ENCODE measurements at places on chromosomes 16 and 17. TPM values are rescaled to one million over a fixed set of nuclear protein-coding genes. Genes with fewer than 3 reads are reported as not detected.

- no peak for DNase-seq
These were observed 23.1 kb downstream of the ATP2C2 start for GRCh38 chr16:84391151-84392030.

DNA sequence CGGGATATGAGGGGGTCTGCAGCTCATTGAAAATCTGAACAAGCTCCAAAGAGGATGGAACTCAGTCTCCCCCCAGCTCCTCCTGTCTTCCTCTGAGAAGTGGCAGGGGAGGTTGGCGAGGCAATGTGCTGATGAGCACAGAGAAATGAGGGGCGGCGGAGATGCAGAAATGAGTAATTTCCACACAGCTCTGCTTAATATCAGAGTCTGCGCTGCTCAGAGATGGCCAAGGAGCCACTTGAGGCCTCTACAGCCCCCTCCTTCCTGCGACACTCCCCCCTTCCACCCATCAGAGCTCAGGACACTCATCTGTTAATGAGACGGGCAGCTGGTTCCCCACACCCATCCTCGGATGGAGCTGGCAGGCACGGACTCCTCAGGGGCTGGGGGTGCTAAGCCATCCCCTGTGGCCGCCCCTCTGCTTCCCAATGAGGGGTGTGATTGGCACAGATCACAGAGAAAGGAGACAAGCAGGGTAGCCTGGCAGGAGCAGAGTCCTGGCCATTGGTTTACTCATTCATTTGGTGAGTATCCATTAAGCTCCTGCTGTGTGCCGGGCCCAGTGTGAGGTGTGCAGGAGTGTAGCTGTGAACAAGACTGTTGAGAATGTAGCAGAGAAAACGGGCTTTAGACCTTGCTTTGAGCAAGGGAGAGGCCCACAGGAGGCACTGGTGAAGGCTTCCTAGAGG is 12.7 kb upstream of the CRHR1 start:
- DNase-seq: no peak

GRCh38 chr16:12611006-12611477 is 192.6 kb downstream of the CPPED1 start:
- DNase-seq: no peak

DNA sequence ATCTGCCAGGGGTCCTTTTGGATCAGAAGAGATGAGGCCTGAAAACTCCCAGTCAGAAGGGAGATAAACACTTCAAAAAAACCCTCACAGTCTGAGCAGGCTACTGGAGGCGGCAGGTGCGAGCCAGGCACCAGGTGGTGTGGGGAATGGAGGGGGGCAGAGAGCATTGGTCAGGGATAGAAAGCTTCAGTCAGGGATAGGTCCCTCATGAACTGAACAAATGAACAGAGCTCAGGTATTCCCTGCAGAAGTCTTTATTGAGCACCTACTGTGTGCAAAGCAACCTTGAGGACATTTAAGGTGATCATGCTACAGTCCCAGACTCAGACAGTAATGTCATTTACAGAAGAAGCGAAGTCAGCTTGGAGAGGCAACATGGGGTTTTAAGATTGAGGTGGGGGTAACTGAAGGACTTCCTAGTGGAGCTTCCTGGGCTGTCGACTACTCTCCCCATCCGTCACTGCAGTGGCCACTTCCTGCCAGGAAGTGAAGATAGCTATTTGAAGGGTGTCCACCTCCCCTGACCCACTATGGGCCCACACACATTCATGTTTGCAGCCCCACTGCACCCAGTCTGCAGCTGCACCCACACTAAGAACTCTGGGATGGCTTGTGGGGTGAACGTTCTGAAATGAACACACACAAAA is 3.2 kb downstream of the KIFC3 start:
- no peak for DNase-seq

DNA sequence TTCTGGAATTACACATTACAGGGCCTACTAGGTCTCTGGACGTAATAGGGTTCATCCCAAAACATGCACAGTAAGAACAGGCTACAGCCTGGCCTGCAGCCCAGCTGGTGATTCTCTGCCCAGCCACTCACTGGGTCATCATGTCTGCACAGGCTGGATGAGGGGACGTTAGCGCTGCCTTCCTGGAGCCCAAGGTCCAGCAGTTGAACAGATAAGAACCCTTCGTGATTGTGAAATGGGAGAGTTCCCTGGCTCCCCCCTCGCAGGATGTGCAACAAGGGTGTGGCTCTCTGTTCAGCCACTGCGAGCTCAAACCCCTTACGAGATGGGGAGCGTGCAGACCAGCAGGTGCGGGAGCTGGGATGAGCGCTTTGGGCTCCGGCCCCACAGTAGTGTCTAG is 200.0 kb upstream of the CDH5 start:
- no peak for DNase-seq

GRCh38 chr17:53217311-53217710 is 605.4 kb upstream of the KIF2B start:
- no peak for DNase-seq

DNA sequence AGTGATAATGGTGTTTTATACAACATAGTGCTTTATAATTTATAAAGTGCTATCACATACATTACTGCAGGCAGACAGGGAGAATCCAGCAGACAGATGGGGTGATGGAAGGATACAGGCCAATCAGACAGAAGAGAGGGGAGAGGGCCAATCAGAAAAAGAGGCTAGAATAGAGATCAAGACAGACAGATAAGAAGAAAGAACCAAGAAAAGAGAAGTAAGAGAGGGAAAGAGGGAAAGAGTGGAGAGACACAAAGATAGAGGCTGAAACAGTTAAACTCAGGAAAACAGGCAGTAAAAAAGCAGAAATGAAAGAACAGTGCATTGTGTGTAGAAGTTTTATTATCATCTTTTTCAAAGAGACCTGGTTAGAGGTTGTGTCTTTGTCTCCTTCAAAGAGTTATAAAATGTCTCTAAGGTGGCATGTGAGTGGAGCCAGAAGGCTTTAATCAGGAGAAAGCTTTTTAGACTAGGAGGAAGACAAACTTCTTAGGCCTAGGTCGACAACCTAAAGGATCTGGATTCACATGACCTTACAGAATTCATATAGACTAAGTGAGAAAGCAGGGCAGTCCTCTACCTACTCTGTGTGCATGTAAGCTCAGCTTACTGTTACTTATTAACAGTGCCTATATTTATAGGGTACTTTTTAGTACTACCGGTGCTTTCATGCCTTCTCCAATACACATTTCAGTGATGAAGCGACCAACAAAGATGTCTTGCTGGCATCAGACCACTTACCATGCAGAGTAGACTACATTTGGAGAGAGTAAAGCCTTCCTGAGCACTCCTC is 8.3 kb upstream of the CHD3 start:
- DNase-seq: no peak

DNA sequence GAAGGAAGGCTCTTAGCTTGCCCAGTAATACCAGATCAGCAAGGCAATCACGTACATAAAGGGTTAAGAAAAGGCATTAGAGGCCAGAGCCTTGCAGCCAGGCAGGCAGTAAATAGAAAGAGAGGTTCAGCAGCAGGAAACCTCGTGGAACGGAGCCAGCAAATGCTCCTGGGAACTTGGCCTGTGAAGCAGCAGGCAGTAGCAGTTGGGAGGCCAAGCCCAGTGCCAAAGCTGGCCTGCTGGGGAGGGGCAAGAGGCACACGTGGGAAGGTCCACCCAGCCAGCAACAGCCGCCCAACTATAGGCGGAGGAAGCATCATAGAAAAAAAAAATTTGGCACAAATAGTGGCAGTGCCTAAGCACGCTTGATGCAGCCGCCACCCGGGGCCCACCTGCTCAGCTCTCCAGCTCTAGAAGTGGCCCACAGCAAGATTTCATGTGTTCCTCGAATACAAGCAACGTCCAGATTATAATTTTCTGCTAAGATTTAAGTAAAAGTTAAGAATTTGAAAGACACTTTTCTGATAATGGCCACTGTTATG is 2339.5 kb downstream of the TP53TG3F start:
- DNase-seq: no peak

GRCh38 chr17:21417921-21418320 is 41.8 kb downstream of the KCNJ12 start:
- peak; percentile 31 for DNase-seq

DNA sequence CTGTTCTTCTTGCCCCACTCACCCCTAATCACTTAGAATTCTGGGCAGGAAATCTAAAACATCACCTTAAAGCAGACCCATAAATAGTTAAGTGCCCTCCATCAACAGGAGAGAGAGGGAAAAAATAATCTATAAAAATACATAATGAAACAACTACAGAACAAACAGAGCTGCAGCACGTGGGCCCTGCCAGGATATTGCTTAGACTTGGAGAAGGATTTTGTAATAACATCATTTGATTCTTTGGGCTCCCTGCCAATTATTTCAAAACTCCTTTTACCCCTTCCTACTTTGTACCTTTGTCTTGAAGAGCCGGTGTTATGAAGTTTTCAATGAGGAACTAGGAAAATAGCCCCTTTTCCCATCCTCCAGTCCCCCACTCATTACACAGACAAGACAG is 130.6 kb upstream of the TOX3 start:
- DNase-seq: no peak

- DNase-seq: no peak
These were observed 12.8 kb downstream of the SLC7A6OS start for GRCh38 chr16:68297908-68298307.

DNA sequence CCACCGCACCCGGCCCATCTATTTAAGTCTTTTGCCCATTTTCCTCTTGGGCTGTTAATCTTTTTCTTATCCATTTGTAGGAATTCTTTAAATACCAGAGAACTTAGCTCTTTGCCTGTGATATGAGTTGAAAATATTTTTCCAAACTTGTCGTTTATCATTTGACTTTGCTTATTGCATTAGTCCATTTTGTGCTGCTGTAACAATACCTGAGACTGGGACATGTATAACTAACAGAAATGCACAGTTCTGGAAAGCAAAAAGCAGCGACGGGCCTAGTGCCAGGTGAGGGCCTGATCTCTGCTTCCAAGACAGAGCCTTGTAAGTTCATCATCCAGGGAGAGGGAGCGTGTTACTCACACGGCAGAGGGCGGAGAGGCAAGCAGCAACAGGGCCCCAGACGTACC is 25.6 kb upstream of the BHLHA9 start:
- DNase-seq: no peak

GRCh38 chr17:30952638-30953393 is 18.0 kb upstream of the RNF135 start:
- DNase-seq: no peak

GRCh38 chr16:11843206-11843605 is 8.1 kb downstream of the RSL1D1 start:
- DNase-seq: no peak

DNA sequence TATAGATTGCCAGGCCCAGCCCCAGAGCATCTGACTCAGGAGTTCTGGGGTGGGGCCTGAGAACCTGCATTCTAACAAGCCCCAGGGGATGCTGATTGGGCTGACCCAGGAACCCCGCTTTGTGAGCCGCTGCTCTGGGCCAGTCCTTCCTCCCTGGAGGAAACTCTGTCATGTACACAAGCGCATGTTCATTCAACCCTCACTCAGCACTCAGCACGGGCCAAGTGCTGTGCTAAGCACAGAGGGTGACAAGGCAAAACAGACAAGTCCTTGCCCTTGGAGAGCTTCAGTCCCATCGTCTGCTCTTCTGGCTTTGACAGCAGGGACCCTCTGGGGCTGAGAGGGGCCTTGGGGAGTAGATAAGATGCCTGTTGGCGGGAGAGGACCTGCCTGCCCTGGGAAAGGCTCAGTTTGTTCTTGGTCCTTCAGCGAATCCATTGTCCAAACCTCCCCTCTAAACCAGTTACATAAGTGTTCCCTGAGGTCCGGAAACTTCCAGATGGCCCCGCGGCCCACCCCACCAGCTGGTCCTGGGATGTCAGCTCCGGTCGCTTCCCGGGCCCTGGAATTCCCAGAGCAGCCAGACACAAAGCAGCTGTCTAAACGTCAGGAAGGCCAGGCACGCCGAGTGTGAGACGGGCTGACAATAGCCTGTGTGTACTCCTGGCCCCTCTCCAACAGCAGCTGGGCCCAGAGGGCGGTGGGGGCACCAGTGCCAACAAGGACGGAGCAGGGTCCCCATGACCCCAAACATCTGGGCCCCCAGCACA is 88.8 kb downstream of the ZDHHC7 start:
- DNase-seq: no peak

DNA sequence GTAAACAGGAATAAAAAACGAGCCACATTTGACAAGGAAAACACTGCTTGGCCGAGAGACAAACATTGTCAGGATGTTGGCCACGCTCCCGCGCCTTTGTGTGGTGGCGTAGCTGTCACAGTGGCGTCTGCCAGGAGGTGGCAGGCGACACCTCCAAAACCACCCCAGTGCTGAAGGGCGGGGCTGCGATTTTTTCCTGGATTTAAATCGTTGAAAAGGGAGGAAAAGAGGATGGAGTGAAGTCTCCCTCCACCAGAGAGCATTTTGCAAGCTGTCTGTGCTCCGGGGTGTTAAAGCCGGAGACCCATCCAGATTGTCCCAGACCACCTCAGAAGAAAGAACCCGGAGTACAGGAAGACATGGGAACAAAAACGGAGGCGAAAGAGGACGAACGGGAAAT is 12.7 kb downstream of the MRM3 start:
- no peak for DNase-seq

- no peak for DNase-seq
These were observed 127.7 kb downstream of the PARN start for GRCh38 chr16:14502256-14502875.

DNA sequence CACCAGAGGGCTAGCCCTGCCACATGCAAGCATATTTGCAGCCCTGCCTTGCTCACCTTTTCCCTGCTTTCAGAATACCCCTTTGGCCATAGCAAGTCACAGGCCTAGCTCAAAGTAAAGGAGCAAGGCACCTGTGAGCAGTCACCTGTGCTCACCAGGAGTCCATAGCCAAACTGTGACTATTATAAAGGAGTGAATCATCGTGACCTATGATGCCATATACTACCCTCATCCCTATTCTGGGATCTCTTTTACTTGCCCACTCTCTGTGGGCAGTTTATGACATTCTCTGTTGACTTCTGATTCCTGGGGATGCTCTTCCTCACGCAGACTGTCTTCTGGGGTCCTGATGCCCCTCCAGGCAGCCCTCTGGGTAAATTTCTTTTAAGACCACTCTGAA is 200.5 kb upstream of the NLRP1 start:
- no peak for DNase-seq

GRCh38 chr17:56178203-56178602 is 24.9 kb downstream of the ANKFN1 start:
- no peak for DNase-seq

GRCh38 chr17:18027280-18027679 is 11.7 kb downstream of the ATPAF2 start:
- no peak for DNase-seq

- DNase-seq: no peak
These were observed 47.5 kb downstream of the WNT3 start for GRCh38 chr17:46770818-46771560.

DNA sequence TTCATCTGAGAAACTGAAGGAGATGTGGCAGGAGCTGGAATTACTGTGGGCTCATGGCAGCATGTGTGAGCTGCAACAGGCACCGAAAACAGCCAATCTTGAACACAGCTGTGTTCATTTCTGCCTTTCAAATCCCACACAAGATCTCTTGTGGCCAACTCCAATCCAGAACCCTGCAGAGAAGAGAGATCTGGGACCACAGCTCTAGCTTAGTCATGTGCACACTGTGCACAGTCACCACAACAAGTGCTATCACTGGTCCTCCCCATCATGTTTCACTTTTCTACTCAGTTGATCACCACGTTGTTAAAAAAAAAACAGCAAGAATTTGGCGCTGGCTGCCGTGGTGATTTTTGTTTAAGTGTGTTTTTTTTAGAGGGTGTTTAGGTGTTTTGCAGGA is 254.5 kb upstream of the ELAC2 start:
- DNase-seq: no peak

The NPW gene
- 3.5 TPM for total RNA-seq

The SLC38A8 gene
- not detected for total RNA-seq

The RNPS1 gene
- total RNA-seq: 334 TPM

The HBA2 gene
- not detected for total RNA-seq

The GAN gene
- 11.0 TPM for total RNA-seq

The NPIPA3 gene
- total RNA-seq: not detected

The KCNJ2 gene
- 0.29 TPM for total RNA-seq

The RNF222 gene
- not detected for total RNA-seq

The RNF112 gene
- 1.1 TPM for total RNA-seq

The ARHGAP44 gene
- total RNA-seq: 0.21 TPM
